ENCODE measurements at places on chromosomes 6 and 20. TPM values are rescaled to one million over a fixed set of nuclear protein-coding genes. Genes with fewer than 3 reads are reported as not detected.

ROS1 gene
- polyA plus RNA-seq = 0.10 TPM

OVOL2 gene
- polyA plus RNA-seq = 1.4 TPM

- no peak for DNase-seq
Observed at GRCh38 chr20:4141291-4142240, 126.2 kb upstream of the RNF24 start.

IMPG1 gene
- 1.8 TPM for polyA plus RNA-seq

DNA sequence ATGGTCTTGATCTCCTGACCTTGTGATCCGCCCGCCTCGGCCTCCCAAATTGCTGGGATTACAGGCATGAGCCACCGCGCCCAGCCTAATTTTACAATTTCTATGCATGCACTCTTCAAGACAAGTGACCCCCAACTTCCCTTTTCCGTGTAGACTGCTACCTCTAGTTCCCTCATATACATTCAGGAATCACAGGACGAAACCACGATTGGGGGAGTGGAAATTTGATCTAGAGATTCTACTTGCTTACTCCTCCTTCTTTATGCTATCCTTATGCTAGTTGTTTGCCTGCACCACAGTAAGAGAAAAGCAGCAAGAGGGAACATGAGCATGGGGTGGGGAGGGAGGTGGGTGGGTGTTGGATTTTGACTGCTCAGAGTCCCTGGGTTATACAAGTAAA, 34.9 kb downstream of the OSTM1 start:
- DNase-seq = no peak

DNA sequence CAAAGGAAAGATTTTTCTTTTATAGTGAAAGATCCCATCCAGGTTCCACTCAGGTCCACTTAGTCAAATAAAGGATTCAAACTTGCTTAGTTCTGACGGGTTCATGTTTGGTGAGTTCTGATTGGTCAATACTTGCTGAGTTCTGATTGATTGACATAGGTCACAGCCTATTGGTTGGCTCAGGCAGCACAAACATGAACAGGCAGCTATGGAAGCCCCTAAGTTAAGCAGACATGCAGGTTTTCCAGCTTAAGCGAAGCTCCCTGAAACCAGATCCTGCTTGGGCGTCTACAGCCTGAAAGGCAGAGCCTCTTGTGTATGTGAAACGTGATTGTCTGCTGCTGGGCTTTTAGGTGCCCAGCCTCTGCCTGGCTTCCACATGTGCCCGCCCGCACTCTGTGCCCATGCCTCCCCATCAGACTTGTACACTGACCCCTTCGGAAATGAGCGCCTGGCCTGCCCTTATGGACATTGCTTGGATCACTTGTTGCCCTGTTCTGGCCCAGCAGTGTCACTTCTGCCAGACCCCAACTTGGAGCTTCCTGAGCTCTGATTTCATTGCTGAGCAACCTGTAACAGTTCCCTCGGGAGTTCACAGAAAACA, 45.4 kb upstream of the ECI2 start:
- DNase-seq = peak; percentile 19

GRCh38 chr20:7772371-7772770, 167.9 kb downstream of the HAO1 start:
- DNase-seq = no peak

DNA sequence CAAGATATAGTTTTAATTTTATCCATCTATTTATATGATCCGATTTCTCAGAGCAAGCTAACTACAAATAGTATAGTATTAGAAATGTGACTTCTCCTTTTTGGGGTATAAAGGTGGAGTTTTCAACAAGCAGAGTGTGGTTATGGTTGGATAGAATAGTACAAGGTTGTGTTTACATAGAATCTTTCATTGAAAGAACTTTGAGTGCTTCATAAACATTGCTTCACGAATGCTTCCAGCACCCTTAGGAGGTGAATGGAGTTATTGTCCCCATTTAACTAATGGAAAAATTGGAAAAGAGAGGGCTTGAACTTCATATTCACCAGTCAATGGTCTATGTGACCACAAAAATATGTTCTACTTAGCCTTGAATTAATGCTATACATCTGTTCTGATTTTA, 134.1 kb upstream of the CITED2 start:
- DNase-seq = no peak

SRSF12 gene
- polyA plus RNA-seq = 18.6 TPM

C2 gene
- 4.3 TPM for polyA plus RNA-seq

DNA sequence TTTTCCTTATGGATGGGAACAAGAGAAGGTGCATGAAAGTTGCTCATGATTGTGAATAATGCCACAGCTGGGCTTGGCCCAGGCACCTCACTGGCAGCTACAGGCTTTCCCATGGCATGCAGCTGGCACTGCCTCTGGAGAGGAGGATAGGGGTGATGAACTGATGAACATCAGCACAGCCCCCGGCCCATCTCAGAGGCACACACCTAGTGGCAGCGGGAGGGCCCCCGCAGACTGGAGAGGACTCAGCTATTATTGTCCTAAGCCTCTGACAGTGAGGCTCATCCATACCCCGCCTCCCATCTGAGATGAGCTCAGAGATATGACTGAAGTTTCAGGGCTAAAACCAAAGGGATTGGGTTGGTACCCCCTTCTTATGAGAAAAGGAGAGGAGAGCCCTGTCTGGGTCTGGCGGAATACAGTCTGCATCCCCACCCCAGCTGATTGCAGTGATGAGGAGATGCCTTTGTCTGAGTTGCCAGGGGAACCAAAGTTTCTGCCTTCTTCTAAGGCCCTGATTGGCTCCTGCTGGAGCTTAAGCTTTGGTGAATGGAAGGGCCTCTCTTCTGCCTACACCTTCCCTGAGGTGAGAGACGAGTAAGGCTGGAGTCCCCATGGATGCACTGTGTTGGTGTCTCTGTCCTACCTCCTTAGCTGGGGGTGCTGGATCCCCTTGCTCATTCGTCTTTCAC, 27.6 kb upstream of the EPB41L1 start:
- DNase-seq = no peak

DNA sequence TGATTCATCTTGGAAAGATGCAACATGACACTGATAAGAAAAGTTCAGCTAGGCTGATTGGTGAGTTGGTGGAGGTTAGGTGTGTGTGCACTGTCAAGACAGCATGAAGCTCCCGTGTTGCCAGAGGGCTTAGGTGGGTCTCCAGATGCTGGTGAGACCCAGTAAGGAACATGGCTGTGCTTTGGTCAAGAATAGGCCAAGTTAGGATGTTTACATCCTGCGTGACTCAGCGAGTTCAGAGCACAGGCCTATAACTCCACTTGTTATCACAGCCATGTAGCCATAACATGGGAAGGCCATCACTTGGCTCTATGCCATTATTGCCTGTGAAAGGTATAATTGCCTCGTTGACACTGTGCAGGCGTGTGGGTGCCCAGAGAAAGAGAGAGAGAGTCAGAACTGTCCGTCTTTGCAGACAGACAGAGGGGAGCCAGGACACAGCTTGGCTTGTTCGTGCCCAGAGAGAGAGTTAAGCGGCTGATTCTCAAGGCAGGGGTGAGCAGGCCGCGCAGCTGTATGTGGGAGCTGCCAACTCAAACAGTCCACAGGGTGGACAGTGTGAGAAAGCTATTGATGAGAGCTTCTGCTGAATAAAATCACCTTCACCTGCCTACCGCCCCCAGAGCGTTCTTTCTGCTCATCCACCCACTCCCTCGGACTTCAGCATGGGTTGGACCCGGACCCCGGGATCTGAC, 43.5 kb downstream of the OR2B6 start:
- DNase-seq = no peak

GRCh38 chr6:105646391-105646867, 243.5 kb upstream of the PREP start:
- no peak for DNase-seq

PTK6 gene
- 0.53 TPM for polyA plus RNA-seq

DNA sequence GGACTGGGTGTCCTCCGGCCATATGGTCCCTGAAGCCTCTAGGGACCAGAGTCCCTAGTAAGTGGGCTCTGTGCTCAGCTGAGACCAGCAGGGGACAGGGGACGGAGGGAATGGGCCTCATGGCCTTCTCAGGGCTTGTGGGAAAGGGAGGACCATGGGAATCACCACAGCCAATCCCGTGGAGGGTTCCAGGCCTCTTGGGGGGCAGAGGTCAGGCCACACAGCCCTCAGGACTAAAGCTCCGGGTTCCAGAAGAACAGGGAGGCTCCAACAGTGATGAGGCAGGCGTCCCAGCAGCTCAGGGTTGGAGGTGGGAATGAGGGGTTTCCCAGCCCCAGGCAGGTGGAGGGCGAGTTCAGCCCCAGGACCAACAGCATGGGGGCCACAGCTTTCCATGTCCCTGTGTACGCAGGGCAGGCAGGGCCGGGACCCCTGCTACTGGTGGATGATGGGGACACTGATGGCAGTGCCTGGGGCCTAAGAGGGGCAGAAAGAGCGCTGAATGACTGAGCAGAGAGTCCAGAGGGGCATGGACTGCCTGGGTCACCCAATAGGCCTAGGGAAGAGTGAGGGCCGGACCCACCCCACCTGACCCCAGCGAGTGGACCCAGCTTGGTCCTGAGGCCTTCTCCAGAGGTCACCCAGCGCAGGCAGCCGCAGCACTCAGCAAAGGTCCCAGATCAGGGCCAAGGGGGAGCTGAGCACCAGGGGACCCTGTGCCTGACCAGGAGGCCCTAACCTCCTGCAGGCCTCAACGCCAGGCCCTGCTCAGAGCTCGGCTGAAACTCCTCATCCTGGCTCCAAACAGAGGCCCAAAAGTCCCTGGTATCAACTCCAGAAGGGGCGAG, 8.8 kb downstream of the MYL9 start:
- no peak for DNase-seq

- DNase-seq = no peak
Observed at GRCh38 chr6:167116109-167116837, 6.6 kb upstream of the CCR6 start.

PAX1 gene
- not detected for polyA plus RNA-seq

GRCh38 chr6:108557494-108558371, 3.0 kb upstream of the FOXO3 start:
- DNase-seq = no peak

DNA sequence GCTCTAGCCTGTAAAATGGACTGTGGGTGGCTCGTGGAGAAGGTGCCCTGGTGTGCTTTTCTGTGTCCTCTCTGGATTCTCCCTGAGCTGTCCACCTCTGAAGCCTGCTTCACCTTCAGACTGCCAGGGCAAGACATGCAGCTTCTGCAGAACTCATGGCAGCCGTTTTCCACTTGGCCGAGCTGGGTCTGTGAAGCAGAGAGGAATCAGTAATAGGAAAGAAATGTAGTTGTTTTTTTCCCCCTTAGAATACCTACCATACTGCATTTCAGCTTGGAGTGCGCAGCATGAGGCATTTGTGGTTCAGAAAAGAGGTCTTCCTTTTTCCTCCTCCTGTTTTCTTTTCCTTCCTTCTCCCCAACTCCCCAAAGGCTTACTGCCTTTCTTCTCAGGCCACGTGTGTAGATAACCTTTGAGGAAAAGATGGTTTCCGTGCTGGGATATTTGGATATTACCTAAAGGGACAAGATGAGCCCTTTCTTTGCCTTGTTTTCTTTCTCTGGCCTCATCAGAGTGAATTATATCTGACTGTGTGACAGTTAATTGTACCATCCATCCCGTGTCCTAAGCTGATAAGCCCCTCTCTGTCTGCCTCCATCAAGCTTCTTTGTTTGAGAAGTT, 39.4 kb downstream of the RREB1 start:
- DNase-seq = no peak
